ENCODE measurements at places on chromosomes 3 and 15.

GRCh38 chr15:40295877-40296560 is 11.7 kb downstream of the PLCB2 start:
- DNase-seq, result no peak

GRCh38 chr3:10556312-10556711 is 50.9 kb upstream of the ATP2B2 start:
- no peak for DNase-seq

DNA sequence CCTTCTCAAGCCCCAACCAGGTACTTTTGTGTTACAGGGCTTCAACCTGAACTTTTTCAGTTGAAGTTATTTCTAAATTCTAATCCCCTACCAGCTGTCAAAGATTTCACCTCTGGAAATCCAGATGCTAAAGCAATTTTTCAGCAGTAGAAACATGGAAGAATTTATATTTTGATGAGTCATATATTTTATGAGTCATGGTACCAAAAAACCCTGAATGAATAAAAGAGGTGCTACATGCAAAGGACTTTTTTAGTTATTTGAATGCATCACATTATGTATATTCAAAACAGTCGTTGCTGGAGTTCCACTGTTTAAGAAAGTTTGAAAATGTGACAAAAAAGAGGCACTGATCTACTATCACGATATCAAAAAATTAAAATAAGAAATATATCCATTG is 96.0 kb upstream of the ZNF385D start:
- peak; percentile 2 for DNase-seq

- no peak for DNase-seq
Measured at GRCh38 chr3:170759511-170760173, 110.4 kb downstream of the RPL22L1 start.

GRCh38 chr3:36957063-36957462 is 12.2 kb upstream of the TRANK1 start:
- no peak for DNase-seq

GRCh38 chr3:52372822-52373504 is 56.8 kb downstream of the DNAH1 start:
- no peak for DNase-seq

GRCh38 chr3:156776031-156776430 is 50.1 kb upstream of the LEKR1 start:
- DNase-seq, result no peak

DNA sequence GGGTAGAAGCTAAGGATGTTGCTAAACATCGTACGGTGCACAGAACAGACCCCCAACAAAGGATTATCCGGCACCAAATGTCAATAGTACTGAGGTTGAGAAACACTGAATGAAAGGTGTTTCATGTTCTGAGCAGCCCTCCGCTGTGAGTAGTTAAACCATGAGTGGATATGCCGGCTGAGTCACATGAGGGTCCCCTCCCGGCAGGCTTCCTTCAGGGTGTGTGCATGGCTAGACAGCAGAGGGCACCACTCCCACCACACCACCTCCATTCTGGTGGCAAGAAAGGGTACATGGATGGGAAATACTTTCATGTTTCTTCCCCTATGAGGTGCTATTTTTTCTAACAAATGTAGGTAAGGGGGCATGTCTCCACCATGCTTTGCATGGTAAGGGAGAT is 128.3 kb upstream of the SEMA6D start:
- no peak for DNase-seq

- DNase-seq, result no peak
Measured at GRCh38 chr15:83533410-83533962, 86.3 kb downstream of the SH3GL3 start.

DNA sequence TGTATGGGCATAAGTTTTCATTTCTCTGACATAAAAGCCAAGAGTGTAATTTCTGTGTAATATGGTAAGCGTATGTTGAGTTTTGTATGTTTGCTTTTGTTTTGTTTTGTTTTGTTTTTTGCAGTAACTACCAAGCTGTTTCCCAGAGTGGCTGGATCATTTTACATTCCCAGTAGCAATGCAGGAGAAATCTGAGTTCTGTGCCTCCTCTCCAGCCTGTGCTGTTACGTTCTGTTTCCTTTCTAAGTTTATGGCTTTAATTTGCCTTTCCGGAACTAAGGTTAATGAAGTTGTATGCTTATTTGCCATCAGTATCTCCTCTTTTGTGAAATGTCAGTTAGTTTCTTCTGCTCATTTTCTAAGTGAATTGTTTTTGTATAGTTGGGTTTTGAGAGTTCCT is 307.8 kb downstream of the GABRG3 start:
- no peak for DNase-seq

- no peak for DNase-seq
Measured at GRCh38 chr3:196108075-196108743, 26.3 kb upstream of the TFRC start.

DNA sequence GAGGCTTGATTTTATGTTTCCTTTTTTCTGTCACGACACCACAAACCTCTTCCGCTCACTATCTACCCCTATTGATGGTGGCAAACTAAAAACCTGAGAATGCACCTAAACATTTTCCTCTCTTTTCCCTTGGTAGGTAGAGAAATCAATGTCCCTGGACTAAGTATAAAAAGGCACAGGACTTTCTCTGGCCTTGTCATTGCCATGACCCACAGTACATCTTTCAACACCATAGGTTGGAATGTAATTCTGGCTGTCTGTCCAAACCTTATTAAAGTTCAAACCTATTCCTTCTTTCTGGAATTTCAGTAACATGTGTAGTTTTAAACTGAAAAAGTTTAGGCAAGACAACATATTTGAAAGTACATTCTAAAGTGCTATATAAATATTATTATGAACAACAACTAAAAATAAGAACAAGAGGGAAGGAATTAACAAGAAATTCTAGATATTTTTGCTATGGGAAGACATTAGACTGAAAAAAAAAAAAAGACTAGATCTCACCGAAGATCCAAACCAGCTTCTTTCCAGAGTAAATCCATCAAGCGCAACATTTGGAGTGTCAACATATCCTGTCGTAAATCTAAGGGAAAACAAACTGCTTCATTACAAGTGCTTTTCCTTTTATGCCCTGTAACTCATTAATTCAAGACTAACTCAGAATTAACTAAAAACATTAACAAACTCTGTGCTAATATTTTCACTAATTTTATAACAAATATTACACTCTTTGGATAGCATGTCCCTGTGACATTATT is 73.1 kb downstream of the FAIM start:
- DNase-seq, result no peak

- peak; percentile 14 for DNase-seq
Measured at GRCh38 chr15:39591896-39592315, 11.0 kb downstream of the THBS1 start.
